ENCODE measurements at places on chromosomes 5 and 9. TPM values are rescaled to one million over a fixed set of nuclear protein-coding genes. Genes with fewer than 3 reads are reported as not detected.

The PCDHGA1 gene
- total RNA-seq, result 0.05 TPM

The POLR1E gene
- 60.9 TPM for total RNA-seq

The CCDC127 gene
- 5.1 TPM for total RNA-seq

The IL13 gene
- not detected for total RNA-seq

The SHISAL2B gene
- total RNA-seq, result not detected

The G3BP1 gene
- total RNA-seq, result 296 TPM

The PRRX2 gene
- 25.5 TPM for total RNA-seq

The SLCO6A1 gene
- total RNA-seq, result 0.69 TPM

The CDO1 gene
- 0.17 TPM for total RNA-seq

The DBH gene
- total RNA-seq, result not detected

The ENG gene
- 0.76 TPM for total RNA-seq

The FAM78A gene
- 3.4 TPM for total RNA-seq

The EPB41L4A gene
- 2.8 TPM for total RNA-seq

The FOXD4L3 gene
- 0.25 TPM for total RNA-seq

The TRUB2 gene
- 42.1 TPM for total RNA-seq

Measured in HCT116 (cell line).